ENCODE measurements at places on chromosomes 12 and 14. TPM values are rescaled to one million over a fixed set of nuclear protein-coding genes. Genes with fewer than 3 reads are reported as not detected.

- no peak for DNase-seq
Measured at GRCh38 chr12:53103860-53104305, 597 bp downstream of the SOAT2 start.

DNA sequence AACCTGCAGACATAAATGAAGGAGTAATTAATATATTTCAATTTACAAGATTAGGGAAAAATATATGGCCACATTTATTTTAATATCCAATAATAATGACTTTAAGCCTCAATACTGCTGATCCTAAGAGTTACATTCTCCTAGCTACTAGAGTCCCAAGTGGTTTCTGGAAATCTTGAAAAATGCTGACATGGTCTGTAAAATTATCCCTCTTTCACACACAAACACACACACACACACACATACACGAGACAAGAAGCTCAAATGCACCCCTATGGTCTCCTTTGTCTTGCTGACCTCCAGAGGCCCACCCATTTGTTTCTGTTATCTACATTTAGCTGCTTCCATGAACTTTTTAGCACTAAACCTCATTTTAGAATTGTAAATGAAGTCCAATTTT, 53.0 kb upstream of the USP15 start:
- DNase-seq = no peak

DNA sequence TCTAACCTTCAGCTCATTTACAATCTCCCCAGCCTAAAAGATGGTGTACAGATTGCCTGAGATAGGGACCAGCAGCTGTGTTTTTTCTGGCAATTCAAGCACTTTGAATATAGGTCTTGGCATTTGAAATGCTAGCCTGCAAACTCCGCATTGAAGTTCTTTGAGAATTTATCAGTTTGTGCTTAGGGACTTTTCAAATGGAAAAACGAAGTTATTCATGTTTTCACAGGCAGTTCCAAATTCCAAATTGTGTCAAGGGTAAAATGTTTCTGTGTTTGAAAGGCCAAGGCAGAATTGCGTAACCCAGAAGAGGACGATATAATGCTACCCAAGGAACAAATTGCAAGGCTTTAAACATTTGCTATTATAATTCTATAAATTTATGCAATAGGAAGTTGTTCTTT, 168.9 kb upstream of the RASSF8 start:
- no peak for DNase-seq

KRT80 gene
- not detected for total RNA-seq

LMNTD1 gene
- not detected for total RNA-seq

DNA sequence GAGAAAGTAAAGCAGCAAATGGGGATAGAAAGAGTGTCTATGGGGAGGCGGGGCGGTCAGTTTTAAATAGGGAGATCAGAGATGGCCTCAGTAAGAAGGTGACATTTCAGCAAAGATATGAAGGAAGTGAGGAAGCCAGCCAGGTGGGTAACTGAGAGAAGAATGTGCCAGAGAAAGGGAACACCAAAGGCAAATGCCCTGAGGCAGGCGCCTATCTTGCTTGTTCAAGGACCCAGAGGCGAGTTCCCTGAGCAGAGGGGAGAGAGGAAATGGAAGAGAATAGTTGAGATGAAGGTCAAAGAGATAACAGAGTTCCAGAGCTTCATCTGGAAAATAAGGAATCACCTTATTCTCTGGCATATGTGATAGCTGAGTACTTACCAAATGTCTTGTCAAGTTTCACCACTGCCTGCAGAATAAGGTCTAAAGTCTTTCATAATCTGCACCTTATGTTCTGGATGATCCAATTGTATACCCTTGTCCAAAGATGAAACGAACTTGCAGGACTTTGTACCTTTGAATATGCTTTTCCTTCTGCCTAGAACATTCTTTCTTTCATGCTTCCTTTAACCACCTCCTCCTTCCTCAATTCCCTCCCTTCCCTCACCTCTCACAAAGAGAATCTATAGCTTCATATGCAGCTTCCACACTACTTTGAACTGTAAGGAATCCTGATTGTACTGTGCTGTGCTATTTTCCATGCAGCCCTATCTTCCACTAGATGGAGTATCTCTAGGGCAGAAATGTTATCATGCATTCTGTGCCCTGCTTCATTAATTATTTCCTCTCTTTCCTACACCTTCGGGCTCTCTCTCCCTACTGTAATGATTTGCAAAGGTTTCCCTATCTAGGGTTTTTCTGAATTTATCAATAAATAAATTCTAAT, 38.5 kb downstream of the GNPTAB start:
- no peak for DNase-seq

FSCB gene
- not detected for total RNA-seq

- no peak for DNase-seq
Measured at GRCh38 chr12:113040722-113041171, 15.8 kb upstream of the DTX1 start.

SMIM41 gene
- total RNA-seq = not detected

- no peak for DNase-seq
Measured at GRCh38 chr12:58189030-58189429, 247.7 kb downstream of the ATP23 start.

WNT5B gene
- not detected for total RNA-seq

DNA sequence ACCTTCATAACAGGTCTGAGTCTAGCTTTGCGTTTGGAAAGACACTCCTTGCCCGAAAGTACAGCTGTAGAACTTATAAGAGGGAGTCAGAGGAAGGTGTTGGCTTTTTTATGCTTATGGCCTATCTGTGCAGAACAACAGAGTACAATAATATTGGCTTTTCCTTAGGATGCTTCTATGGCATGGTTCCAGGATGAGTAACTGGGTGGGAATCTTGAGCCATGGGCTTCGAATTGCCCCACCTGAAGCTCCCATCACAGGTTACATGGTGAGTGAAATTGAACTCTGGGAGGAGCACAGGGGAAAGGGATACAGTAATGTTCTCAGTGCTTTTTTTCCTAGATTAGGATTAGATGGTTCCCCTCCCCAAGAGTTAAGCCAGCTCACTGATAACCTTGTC, 13.0 kb downstream of the PARP2 start:
- DNase-seq = no peak

DNA sequence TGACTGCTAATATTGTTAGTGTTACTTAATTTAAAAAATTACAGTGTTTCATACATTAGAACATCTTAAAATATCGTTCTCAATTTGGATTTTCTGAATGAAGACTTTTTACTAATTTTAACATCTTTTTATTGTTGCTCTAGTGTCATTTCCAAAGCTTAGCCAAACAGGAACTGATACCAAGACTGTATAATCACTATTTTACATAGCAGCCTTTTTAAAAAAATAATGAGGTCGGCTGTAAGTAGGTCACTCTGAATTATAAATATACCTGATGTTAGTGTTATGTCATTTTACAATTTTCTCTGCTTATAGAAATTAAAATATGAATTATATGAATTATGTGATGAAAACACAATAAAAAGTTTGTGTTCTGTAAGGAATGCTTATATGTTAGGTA, 321.5 kb downstream of the TMEM117 start:
- DNase-seq = no peak

DNA sequence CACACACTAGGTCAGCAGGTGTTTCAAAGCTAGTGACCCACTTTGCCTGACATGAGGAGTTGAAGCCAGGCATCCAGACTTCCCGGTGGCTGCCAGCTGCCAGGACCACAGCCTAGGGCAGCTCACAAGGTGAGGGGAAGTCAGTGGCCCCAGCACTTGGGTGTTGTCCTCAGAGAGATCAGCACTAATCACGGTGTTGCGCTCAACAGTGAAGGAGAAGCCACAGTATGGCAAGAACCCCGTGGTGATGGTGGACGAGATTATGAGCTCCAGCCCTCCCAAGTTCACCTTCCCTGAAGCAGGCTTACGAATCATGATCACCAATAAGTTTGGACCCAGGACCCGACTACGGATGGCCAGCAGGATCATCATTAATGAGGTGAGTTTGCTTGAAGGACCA, 59.9 kb upstream of the RIN3 start:
- DNase-seq = no peak

KRT74 gene
- total RNA-seq = not detected

NCAPD2 gene
- total RNA-seq = 199 TPM

DNA sequence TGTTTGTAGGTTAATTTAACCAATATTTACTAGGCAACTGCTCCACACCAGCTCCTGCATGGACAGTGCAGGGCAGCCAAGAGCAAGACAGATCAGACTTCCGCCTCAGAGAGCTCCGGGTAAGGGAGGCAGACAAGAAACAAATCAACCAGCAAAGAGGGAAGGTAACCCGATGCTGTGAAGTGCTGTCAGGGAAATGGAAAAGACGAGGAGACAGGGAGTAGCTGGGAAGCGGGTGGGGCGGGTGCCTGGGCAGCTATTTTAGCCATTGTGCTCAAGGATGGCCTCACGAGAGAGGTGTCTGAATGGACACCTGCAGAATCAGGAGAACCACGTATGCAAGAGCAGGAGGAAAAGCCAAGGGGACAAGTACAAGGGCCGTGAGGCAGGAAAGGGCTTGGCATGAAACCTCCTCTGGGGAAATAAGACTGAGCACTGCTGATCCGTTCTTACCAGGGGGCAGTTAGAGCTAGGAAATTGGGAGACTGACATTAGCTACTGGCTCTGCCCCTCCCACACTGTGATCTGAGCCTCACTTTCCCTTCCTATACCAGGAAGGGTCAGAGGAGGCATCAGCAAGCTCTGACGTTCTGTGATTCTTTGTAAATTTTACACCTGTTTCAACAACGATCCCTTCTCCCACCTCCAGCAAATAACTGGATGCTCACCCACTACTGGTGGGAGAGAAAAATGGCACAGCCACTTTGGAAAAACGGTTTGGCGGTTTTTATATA, 6.5 kb upstream of the TMEM119 start:
- DNase-seq = no peak

DNA sequence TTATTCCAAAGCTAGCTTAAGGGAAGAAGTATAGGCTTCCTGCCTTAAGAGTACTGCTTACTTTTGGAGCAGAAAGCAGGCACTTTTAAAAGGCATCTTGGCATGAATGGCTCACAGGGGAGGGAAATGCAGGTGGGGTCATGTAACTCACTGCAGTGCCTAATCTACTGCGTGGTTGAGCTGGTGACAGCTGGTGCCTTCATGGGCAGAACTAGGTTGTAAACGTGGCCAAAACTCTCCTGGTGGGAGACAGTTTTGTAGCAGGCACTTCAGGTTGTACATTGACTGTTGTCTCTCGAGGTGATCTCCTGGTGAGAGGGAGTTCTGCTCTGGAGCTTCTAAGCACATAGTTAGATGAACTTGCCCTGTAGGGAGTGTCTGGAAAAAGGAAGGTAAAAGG, 962.5 kb downstream of the DIO2 start:
- DNase-seq = no peak

GRCh38 chr12:6462234-6462995, 8.1 kb downstream of the VAMP1 start:
- peak; percentile 67 for DNase-seq

GRCh38 chr12:108696111-108696995, 35.0 kb downstream of the CORO1C start:
- peak; percentile 62 for DNase-seq

GRCh38 chr14:37991027-37991426, 216.7 kb upstream of the SSTR1 start:
- no peak for DNase-seq

GRCh38 chr12:73465106-73465505, 1072.5 kb upstream of the ATXN7L3B start:
- no peak for DNase-seq

- DNase-seq = no peak
Measured at GRCh38 chr14:90302529-90303303, 29.0 kb downstream of the NRDE2 start.

DNA sequence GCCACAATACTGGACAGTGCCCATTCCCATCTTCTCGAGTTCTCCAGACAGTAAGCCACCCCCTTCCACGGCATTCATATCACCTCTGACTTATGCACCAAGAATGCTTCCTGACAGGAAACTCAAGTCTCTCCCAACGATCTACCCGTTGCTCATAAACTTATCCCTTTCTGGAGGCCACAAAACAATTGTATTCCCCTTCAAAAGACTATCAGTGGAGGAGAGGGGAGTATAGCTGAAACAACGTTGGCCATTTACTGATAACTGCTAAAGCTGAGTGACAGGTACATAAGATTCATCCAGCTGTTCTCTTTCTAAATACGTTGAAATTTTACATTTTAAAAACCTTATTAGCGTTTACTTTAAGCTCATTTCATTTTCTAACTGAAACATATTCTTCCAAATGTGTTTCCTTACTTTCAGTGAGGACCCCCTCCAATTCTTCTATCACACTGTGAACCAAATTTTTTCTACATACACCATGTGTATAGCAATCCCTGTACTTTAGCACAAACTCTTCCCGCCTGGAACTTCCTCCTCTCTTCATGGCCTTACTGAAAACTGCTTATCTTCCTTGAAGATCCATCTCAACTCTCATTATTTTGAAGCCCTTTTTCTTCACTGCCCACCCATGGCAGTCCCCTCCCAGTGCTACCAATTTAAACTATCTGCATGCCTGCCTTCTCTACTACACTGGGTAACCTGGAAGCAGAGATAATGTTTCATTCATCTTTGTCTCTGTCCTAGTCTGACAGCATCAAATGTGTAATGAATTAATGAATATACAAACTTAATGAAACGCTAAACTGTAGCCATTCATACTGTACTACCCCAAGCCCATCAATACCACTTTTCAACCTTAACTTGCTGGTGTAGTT, 28.8 kb downstream of the ATXN2 start:
- no peak for DNase-seq

GRCh38 chr12:25995906-25996305, 37.4 kb downstream of the RASSF8 start:
- DNase-seq = no peak

DNA sequence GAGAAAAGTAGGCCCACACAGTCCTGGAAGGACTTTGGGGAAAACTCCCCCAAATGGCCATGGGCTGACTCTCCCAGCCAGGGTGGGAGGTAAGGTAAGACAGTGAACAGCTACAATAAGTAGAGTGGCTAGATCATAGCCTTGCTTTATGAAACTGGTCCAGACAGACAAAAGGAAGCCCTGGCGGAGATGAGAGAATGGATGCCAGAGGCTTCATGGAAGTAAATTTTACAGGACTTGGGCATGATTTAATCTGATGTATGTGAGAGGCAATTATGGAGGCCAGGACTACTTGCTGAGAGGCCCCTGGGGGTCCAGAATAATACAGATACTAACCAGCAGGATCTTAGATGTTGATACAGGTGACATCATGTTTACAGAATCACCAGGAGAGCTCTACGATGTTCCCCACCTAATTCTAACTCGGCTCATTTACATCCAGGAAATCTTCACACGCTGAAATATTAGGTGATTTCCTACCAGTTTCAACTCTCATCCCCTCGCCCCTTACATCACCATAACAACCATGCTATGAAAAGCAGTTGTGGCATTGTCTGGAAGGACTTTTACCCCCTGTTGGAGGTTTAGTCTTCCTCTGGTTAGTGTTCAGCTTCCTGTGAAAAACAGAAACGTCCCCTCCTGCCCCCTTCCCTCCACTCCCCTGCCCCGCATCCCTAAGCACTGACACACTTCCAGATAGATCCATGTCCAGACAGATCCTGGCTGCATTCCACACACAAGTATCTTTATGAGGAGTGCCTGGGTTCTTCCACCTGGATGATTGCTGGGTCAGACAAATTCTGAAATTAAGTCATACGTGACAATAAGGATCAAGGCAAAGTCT, 39.5 kb upstream of the NT5DC3 start:
- no peak for DNase-seq

RNF212B gene
- total RNA-seq = not detected
